ENCODE measurements at places on chromosomes 2 and 18. TPM values are rescaled to one million over a fixed set of nuclear protein-coding genes. Genes with fewer than 3 reads are reported as not detected.

- no peak for DNase-seq
- H3K27me3 ChIP-seq: no peaks in the 10 kb centered on the region
- H3K4me1 ChIP-seq: peaks cover 13% of the 10 kb centered on the region
- H3K36me3 ChIP-seq: peaks cover 12% of the 10 kb centered on the region
- no peak overlapping the region for H3K4me3 ChIP-seq
These were observed 125.5 kb downstream of the WDSUB1 start for GRCh38 chr2:159160954-159161353.

The TFCP2L1 gene
- 2.8 TPM for total RNA-seq

DNA sequence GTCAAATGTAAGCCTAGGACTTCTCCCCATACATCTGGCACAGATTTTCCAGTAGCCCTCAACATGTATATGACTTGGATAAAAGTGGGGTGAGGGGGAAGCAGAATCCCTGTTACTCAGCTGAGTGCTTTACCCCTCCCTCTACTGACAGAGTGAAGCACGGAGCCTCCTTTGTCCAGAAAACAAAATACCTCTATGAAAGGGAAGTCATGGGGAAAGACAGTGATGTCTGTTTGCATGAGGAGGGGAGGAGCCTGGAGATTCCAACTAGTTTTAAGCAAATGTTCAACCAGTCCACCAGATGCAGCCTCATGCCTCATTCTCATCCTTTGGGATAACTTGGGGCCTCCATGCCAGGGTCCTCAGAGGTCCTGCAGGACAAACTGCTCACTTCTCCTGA is 203.9 kb downstream of the SMAD2 start:
- no peak overlapping the region for H3K27ac ChIP-seq
- H3K4me1 ChIP-seq: no peaks in the 10 kb centered on the region
- no peaks in the 10 kb centered on the region for H3K36me3 ChIP-seq
- H3K27me3 ChIP-seq: peaks cover 5% of the 10 kb centered on the region
- DNase-seq: no peak

- H3K27ac ChIP-seq: no peak overlapping the region
- H3K4me1 ChIP-seq: peaks cover 10% of the 10 kb centered on the region
- no peak overlapping the region for H3K4me3 ChIP-seq
- no peaks in the 10 kb centered on the region for H3K27me3 ChIP-seq
- no peaks in the 10 kb centered on the region for H3K36me3 ChIP-seq
- no peak for DNase-seq
These were observed 19.7 kb downstream of the CYRIA start for GRCh38 chr2:16645775-16646559.

GRCh38 chr2:231600619-231601355 is 8.1 kb downstream of the TEX44 start:
- no peaks in the 10 kb centered on the region for H3K27me3 ChIP-seq
- DNase-seq: no peak
- peak overlapping the region; percentile 35 for H3K27ac ChIP-seq
- no peaks in the 10 kb centered on the region for H3K36me3 ChIP-seq
- H3K4me1 ChIP-seq: peaks cover 20% of the 10 kb centered on the region

- no peak overlapping the region for H3K4me3 ChIP-seq
- H3K27ac ChIP-seq: no peak overlapping the region
- no peak for DNase-seq
- H3K4me1 ChIP-seq: peaks cover 9% of the 10 kb centered on the region
These were observed 152.9 kb downstream of the ARL4C start for GRCh38 chr2:234344012-234344411.

The PRKAG3 gene
- not detected for total RNA-seq

The NXPH2 gene
- not detected for total RNA-seq

DNA sequence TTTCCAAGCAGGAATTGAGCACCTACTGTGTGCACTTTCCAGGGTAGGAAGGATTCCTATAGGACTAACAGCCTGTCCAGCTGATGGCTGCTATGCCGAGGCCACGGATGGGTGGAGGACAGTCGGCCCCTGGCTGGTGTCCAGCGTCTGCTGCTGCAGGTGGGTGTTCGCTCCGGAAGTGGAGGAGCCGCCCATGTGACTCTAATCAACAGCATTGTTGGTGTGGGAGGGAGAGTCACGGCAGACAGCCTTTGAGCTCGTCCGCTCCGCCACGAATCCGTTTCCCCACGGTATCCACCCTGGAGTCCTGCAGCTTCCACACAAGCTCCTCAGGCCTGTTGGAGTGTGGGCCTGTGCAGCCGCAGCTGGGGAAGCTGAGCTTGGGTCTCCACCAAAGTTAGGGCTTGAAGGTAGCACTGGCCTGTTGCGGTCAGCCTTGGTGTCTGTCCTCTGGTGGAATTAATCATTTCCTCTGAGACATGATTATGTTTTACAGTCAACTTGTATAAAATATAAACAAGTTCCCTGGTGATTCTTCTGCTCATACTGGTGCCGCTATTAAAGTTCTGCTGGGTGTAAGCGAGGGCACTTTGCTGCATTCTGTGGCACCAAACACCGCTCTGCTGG is 185.9 kb upstream of the TPO start:
- H3K36me3 ChIP-seq: no peaks in the 10 kb centered on the region
- H3K27ac ChIP-seq: no peak overlapping the region
- no peaks in the 10 kb centered on the region for H3K27me3 ChIP-seq

GRCh38 chr18:36511791-36512352 is 214.4 kb downstream of the FHOD3 start:
- H3K27me3 ChIP-seq: no peaks in the 10 kb centered on the region
- peak overlapping the region; percentile 55 for H3K27ac ChIP-seq

The CRACDL gene
- total RNA-seq: 11.5 TPM

The D2HGDH gene
- 45.3 TPM for total RNA-seq

GRCh38 chr2:41698678-41699422 is 349.0 kb upstream of the PKDCC start:
- peak; percentile 28 for DNase-seq
- H3K4me3 ChIP-seq: no peak overlapping the region

The PDE1A gene
- 11.8 TPM for total RNA-seq

GRCh38 chr2:118350621-118351020 is 262.4 kb downstream of the INSIG2 start:
- DNase-seq: no peak
- no peaks in the 10 kb centered on the region for H3K4me1 ChIP-seq
- no peaks in the 10 kb centered on the region for H3K27me3 ChIP-seq
- H3K27ac ChIP-seq: no peak overlapping the region

The TTC39C gene
- 33.5 TPM for total RNA-seq

GRCh38 chr2:89833116-89833779 is 1141.8 kb downstream of the RPIA start:
- no peak overlapping the region for H3K27ac ChIP-seq
- H3K4me1 ChIP-seq: no peaks in the 10 kb centered on the region
- H3K36me3 ChIP-seq: no peaks in the 10 kb centered on the region
- DNase-seq: no peak
- H3K27me3 ChIP-seq: no peaks in the 10 kb centered on the region

- H3K27ac ChIP-seq: no peak overlapping the region
- DNase-seq: peak; percentile 11
- H3K4me3 ChIP-seq: no peak overlapping the region
- no peaks in the 10 kb centered on the region for H3K4me1 ChIP-seq
- no peaks in the 10 kb centered on the region for H3K36me3 ChIP-seq
These were observed 47.4 kb upstream of the CDCA7 start for GRCh38 chr2:173307293-173307692.

The SNORC gene
- total RNA-seq: 0.97 TPM
